ENCODE measurements at places on chromosomes 2 and 18. TPM values are rescaled to one million over a fixed set of nuclear protein-coding genes. Genes with fewer than 3 reads are reported as not detected.

SERPINB13 gene
- total RNA-seq, result not detected

POMC gene
- total RNA-seq, result 3.0 TPM

ALPG gene
- not detected for total RNA-seq

GYPC gene
- 133 TPM for total RNA-seq

SP140 gene
- total RNA-seq, result 132 TPM

ALPI gene
- total RNA-seq, result not detected

IL1RL1 gene
- 0.71 TPM for total RNA-seq

EFEMP1 gene
- total RNA-seq, result not detected

GPR45 gene
- total RNA-seq, result not detected

SH3RF3 gene
- total RNA-seq, result 0.45 TPM

RPIA gene
- 30.1 TPM for total RNA-seq

PAX8 gene
- total RNA-seq, result 1.7 TPM

ADAM23 gene
- 0.85 TPM for total RNA-seq

PRKAG3 gene
- total RNA-seq, result not detected

KYNU gene
- not detected for total RNA-seq

GLI2 gene
- total RNA-seq, result 0.75 TPM

CFLAR gene
- total RNA-seq, result 196 TPM

PKP4 gene
- 33.8 TPM for total RNA-seq

ANKRD36B gene
- 46.7 TPM for total RNA-seq

CCDC141 gene
- 2.6 TPM for total RNA-seq

SMYD1 gene
- total RNA-seq, result not detected

QPCT gene
- total RNA-seq, result not detected

ST8SIA5 gene
- total RNA-seq, result not detected

GKN1 gene
- total RNA-seq, result not detected

LIPG gene
- not detected for total RNA-seq

SCYGR4 gene
- not detected for total RNA-seq

ARHGEF4 gene
- 0.30 TPM for total RNA-seq

C2orf78 gene
- total RNA-seq, result not detected

Data from activated CD4-positive, alpha-beta memory T cell treated with anti-CD3 and anti-CD28 coated beads, Interleukin-2, amount 10 ng/mL, durations not matched to agents 7 days and 5 days (primary cell).